ENCODE measurements at places on chromosomes 16 and 17.

DNA sequence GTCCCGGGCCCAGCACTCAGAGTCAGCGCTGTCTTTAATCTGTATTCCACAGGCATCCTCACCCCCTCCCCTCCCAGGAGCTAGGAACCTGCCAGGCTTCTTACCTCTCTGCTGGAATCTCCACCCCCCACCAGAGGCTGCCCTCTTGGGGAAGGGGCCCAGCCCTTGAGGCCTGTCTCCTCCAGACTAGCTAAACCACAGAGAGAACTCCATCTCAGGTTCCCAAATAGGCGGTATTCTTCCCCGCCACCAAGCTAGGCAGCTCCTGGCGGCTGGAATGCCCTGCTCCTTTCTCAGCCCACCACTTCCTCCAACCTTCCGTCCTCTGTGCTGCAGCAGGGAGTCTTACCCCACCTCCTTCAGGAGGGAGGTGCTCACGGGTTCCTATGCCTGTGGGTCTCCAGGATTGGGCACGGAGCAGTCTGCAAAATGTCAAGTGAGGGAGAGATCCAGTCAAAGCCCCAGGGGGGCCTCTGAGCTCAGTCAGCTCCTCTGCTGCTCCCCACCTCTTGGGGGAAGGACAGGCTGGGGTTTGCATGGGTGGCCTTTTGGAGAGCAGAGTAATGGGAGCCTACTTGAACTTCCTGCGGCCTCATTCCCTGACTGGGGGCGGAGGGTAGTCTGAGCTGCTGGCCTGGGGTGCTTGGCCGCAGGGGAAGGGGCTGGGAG, 55.7 kb downstream of the SREBF1 start:
- DNase-seq, result no peak

DNA sequence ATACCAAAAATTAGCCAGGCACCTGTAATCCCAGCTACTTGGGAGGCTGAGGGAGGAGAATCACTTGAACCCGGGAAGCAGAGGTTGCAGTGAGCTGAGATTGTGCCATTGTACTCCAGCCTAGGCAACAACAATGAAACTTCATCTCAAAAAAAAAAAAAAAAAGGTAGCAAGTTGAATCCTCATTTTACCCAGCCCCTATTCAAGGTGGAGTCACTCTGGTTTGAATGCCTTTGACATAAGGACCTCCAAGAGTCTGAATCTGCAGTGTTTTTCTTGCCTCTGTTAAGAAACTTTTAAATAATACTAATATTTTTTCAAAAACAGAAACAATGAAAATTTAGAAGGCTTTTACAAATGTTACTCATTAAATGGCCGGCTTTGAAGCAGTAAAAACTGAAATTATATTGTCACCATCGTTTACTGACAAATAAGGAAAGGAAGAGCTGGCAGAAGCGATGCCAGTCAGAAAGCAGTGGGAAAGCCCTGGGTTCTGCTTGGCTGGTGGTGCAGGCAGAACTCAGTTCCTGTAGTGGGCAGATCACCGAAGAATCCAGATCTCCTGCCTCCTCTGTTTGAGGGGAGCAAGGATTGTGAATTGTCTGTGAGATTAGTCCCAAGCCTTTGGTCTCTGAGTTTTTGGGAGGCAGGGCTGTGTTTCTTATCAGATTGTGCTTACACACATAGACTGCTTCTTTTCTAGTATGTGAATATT, 99.7 kb upstream of the HAS3 start:
- DNase-seq, result no peak

- no peak for DNase-seq
These were observed 5.7 kb upstream of the ZCCHC14 start for GRCh38 chr16:87498324-87499188.

- DNase-seq, result no peak
These were observed 77.3 kb downstream of the ZDHHC7 start for GRCh38 chr16:84933774-84934631.

- DNase-seq, result no peak
These were observed 27.8 kb downstream of the BAHCC1 start for GRCh38 chr17:81422776-81423697.
